ENCODE measurements at places on chromosomes 2 and 18.

GRCh38 chr2:120528693-120529076 is 182.7 kb downstream of the INHBB start:
- DNase-seq, result no peak

- DNase-seq, result no peak
These were observed 83.9 kb downstream of the RTP5 start for GRCh38 chr2:241953324-241953928.

- DNase-seq, result no peak
These were observed 101.8 kb downstream of the DCC start for GRCh38 chr18:52441794-52442193.

GRCh38 chr2:176193048-176193447 is 4.6 kb downstream of the HOXD1 start:
- no peak for DNase-seq

DNA sequence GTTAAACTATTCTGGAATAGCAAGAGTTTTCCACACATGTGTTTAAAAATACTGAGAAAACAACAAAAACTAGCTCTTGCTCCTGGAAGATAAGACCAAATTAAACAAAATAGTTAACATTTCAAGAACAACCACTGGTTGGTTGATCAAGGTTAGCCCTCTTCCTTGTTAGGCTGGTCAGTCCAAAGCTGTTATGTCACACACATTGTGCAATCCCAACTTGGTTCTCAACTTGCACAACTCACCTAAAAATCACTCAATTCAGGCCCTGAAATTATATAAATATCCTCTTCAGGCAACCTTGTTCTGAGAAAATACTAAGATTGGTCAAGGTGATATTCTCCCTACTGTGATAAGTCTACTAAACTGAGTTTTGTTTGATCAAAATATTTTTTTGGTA is 169.7 kb upstream of the LRP1B start:
- no peak for DNase-seq

DNA sequence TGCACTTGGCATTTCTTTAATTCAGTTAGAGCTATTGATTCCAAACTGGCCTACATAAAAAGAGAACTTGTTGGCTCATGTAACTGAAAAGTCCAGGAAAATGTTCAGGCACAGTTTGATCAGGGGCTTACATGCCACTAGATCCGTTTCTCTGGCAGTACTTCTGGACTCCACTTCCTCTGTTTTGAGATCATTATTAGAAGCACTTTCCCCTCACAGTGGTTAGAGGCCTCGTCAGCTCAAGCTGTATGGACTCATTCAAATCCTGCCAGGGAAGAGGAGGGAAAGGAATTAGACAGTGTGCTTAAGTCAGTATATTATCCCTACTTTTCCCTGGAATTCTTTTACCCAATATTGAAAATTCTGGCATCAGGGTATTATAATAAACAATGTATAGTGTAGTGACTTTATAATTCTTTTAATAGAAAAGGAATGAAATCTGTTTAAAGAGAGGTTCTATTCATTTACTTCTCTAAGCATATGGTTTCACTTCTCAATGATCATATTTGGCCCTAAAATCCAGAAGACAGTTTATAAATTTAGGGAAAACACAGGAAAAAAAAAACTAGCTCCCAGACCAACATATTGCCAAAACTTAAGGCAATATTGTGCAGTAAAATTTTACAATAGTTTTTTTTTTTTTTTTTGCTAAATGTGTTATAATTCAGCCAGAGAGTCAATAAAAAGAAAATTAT is 92.0 kb downstream of the ARMC9 start:
- no peak for DNase-seq

- DNase-seq, result no peak
These were observed 179.1 kb downstream of the ZFP36L2 start for GRCh38 chr2:43047187-43047780.

DNA sequence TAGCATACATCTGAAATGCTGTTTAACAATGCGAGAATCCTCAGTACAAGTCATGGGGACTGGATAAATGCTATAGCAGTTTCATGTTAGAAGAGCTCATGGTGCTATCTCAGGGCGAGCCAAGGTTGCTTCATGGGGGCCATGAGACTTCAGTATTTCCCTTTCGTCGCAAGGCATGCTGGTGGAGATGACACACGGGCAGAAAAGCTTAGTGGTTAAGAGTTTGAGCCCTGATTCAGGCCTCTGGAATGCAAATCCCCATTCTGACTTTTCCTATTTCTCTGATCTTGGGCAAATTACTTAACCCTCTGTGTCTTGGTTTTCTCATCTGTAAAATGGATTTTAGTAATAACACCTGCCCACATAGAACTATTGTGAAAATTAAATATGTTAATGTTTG is 57.4 kb upstream of the EPHA4 start:
- DNase-seq, result no peak

DNA sequence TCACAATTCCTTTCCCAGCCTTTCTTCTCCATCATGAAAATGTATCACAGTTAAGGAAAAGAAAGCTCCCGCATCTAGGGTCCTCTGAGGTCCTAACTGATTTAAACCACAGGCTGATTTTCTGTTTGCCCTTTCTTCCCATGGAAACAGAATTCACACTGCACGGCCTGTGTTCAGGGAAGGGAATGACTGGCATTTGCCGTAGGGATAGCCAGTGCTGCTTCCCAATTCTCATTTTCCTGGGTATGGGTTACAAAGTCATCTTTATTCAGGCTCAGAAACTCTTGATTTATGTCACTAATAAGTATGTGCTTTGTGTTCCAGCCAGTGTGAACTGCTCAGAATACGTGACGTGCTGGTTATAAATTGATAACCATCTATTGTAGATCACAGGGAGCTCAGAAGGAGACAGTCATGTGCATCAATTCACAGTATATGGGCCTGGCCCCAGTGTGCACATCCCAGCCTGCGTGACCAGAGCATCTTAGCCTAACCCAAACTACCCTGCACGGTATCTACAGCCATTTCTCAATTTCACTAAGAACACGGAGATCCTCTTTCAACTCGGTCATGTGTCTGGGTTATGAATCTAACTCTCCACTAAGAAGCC is 163.3 kb downstream of the LRRC30 start:
- no peak for DNase-seq

GRCh38 chr2:189595417-189595816 is 14.8 kb upstream of the SLC40A1 start:
- no peak for DNase-seq

- no peak for DNase-seq
These were observed 135.5 kb downstream of the MYO3B start for GRCh38 chr2:170313347-170313991.

DNA sequence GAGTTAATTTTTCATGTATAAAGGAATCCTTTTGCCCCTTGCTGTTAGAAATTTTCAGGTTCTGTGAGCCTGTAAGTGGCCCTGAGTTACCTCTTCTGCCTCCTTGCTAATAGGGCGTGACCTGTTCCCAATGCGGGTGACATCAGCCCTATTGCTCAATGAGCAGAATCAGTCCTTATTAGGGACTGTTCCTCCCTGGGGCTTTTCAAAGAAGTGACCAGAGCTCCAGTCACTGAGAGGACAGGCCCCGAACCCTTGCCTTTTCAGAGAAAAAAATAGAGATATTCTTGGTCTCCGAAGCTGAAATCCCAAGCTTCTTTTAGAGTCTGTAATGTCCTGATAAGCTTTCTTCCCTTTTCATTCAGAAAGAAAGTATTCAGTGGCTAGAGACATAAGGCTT is 8.2 kb upstream of the APOB start:
- DNase-seq, result no peak

GRCh38 chr2:132651115-132652045 is 18.6 kb downstream of the LYPD1 start:
- DNase-seq, result no peak

DNA sequence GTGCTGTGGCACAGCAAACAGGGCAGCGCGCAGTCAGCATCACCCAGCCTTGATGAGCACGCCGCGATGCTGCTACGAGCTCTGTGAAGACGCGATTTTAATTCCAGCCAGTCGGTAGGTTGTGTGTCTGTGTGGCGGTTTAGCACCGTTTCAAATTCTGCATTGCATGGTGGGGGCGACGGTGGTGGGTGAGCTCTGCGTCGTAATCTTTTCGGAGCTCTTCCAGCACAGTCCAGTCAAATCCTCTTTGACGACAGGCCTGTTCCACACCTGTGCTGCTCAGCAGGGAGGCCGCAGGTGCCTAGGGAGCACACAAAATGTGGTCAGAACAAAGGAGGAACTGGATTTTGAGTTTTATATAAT is 8.6 kb downstream of the ALLC start:
- DNase-seq, result no peak

- DNase-seq, result no peak
These were observed 11.0 kb upstream of the RAB31 start for GRCh38 chr18:9697121-9697520.

GRCh38 chr2:127957240-127957639 is 70.6 kb downstream of the SAP130 start:
- no peak for DNase-seq

- no peak for DNase-seq
These were observed 747.4 kb upstream of the SLC8A1 start for GRCh38 chr2:41199334-41199733.

GRCh38 chr2:235063471-235063961 is 111.7 kb downstream of the SH3BP4 start:
- DNase-seq, result no peak

DNA sequence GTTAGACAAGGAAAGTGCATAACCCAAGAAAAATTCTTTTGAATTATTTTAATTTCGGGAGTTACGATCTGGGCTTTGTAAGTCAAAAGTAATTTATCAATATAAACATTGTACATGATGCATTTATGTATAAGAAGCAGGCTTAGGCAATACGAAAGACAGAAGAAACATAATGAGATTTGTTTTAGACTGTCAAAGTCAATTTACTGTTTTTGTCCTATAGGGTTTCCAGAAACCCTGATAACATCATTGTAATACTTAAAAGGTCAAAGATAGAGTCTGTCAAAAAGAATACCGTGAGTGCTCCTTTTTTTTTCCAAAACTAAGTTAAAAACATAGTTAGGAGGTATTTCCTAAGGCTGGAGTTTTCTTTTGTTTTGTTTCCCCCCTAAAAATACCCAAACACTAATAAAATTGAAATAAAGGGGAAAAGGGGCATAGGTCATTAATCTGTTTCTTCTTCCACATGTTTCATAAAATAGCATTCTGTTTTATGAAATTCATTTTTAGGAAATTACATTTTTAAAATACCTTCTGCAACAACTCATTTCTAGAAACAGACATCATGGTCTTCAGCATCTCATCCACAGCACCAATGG is 16.1 kb downstream of the C1D start:
- no peak for DNase-seq

- DNase-seq, result no peak
These were observed 178.7 kb upstream of the MGAT5 start for GRCh38 chr2:134075204-134075603.

GRCh38 chr2:102082571-102083392 is 59.8 kb upstream of the IL1R1 start:
- DNase-seq, result no peak

GRCh38 chr2:53473236-53473635 is 294.4 kb upstream of the CHAC2 start:
- no peak for DNase-seq

DNA sequence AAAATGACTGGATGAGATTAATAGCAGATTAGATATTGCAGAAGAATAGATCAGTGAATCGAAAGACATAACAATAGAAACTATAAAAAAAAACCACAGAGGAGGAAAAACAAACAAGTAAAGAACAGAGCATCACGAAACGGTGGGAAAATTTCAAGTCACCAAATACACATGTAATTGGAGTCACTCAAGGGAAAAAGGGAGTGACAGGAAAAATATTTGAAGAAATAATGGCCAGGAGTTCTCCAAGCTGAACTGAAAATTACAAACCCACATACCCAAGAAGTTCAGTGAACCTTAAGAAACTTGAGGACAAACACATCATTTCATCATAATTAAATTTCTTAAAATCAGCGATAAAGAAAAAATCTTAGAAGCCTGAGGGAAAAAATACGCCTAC is 11.0 kb upstream of the IL1R1 start:
- DNase-seq, result no peak

GRCh38 chr2:240298803-240299709 is 136.4 kb upstream of the GPC1 start:
- no peak for DNase-seq

DNA sequence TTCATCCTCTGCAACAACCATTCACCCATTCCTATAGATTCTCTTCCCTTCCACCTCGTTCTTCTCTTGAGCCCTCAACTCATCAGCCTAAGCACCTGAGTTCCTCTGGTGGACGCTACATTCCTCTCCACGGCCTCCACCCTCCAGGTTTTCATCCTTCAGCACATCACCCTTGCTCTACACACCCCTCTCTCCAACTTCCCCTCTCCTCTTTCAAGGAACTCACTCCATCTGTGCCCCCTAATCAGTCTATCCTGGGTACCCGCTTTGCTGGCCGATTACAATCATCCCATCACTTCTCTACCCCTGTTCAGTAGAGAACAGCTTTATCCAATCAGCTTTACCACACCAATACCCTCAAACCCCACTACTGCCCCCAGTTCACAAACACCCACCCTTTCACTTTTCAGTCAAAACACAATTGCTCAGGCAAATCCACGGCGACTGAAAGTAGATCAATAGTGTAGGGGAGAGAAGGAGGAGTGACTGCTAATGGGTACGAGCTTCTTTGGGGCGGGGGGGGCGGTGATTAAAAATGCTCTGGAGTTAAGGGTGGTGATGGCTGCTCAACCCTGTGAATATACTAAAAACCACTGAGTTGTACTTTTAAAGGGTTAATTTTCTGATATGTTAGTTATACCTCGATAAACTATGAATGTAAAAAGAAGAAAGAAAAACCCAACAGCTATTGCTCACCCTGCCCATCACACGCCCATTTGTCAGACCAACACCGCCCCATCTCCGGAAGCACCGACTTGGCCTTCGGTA is 857 bp downstream of the DYM start:
- no peak for DNase-seq

- DNase-seq, result no peak
These were observed 1.6 kb upstream of the LRRFIP1 start for GRCh38 chr2:237625777-237626176.

DNA sequence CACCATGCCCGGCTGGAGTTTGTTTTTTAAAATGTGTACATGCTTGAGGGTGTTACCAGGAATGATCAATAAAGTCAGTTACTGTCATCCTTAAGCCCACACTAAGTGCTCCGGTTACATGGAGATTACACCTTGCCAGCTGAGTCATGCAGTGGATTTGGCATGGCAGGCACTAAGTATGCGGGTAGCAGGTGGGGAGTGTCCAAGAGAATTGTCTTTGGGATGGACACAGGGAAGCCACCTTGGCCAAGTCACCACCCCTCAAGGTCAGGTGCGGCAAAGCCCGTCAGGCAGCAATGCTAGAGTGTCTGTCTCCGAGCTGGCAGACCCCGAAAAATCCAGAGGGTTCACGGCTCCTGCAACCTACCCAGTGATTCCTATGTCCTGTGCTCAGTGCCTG is 54.8 kb downstream of the GBX2 start:
- DNase-seq, result no peak

- DNase-seq, result no peak
These were observed 164.5 kb upstream of the SIX3 start for GRCh38 chr2:44777036-44777435.

DNA sequence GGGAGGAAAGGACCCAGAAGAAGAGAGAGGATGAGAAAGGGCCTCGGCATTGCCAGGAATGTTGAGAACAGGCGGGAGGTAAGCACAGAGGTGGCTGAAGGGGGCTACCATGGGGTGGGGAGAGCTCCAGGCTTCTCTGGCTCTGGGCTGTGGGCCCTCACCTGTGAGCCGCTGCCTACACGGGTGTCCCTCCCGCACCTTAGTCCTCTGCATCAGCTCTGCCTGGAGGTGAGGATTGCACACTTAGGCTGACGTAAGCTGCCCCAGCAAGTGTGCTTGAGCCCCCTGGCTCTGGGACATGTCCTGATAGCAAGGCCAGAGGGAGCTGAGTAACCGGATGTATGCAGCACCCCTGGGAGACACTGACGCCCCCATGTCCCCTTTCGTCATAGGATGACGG is 33.9 kb downstream of the TMEM18 start:
- no peak for DNase-seq

All from urinary bladder (tissue), 4 donors.